Neuronal stem cell (in vitro differentiated cells): ENCODE measurements at places on chromosomes 16 and 17.

DNA sequence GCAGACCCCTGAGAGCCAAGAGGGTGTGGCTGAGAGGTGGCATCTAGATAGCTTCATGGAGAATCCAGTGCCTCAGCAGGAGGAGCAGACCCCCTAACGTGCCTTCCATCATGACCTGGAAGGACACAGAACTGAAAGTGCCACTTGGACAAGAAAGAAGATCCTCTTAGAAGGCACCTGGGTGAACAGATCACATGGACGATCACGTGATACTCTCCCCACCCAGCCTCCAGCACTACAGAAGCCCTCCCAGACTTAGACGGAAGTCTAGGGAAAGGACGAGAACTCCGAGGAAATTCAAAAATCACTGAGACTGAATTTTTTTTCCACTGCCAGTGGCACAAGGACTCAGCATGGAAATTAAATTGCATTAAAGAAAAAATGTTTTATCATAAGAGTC, 113.4 kb downstream of the MRM1 start:
- DNase-seq: no peak

DNA sequence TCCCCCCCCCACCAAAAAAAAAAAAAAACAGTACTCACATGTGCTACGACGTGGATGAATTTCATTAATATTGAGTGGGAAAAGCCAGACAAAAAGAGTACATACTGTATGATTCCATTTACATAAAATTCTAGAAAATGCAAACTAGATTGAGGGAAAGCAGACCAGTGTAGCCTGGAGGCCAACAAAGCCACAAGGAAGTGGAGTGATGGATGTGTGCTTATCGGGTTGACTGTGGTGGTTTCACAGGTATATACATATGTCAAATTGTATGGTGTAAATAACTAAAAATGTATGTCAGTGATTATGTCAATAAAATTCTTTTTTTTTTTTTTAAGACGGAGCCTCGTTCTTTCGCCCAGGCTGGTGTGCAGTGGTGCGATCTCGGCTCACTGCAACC, 1.9 kb upstream of the PLD6 start:
- DNase-seq: no peak

GRCh38 chr17:42850954-42851353, at the start of gene AOC3:
TSS of gene AOC3 (plus strand) at chr17:42851199. CDS start at chr17:42851344, 145 bp downstream.
- no peak for DNase-seq

DNA sequence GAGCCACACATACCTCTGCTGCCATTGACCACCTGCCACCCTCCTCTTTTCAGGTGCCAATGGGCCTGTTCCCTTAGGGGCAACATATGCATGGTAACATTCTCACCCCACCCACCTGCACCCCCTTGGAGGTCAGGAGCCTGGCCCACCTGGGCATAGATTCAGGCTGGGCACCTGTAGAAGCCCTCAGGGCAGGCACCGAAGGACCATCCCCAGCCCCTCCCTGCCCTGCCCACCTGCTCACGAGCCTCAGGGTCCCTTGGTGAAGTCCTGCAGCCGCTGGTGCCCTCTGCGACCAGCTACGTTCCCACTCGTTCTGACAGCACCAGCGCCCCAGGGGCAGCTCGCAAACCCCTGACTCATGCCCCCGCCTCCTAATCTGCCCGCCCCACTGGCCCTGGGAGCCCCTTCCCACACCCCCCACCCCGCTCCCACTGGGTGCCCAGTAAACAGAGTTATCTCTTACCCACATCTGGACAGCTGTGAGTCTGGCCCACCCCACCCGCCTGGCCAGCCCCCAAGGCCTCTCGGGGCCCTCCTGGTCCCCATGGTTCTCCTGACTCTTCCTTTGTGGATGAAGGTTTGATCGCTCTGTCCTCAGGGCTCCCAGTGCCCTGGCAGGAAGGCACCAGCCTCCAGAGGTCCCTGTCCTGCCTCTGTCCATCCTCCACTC, at the start of gene SLC4A1:
SLC4A1 (minus strand) TSS at position 318 of the 673 bp plus-strand sequence. CDS start 5,269 bp downstream, outside the sequence.
- no peak for DNase-seq

DNA sequence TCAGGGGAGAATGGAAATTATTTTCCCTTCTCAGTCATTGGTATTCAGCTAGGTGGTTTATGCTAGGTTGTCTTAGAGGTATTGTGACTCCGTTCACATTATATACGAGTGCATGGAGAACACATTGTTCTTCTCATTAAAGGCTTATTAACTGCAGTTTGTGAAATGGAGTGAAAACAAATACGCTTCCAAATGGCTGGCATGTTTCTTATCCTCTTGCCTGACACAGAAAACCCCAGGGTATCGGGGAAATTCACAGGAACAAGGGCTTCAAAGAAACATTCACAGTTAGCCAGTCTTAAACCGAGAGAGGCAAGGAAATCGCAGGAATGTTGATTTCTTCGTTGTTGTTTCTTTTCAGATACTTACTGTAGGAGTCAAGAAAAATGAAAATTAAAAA, 1047.9 kb upstream of the RBFOX1 start:
- peak; percentile 6 for DNase-seq

DNA sequence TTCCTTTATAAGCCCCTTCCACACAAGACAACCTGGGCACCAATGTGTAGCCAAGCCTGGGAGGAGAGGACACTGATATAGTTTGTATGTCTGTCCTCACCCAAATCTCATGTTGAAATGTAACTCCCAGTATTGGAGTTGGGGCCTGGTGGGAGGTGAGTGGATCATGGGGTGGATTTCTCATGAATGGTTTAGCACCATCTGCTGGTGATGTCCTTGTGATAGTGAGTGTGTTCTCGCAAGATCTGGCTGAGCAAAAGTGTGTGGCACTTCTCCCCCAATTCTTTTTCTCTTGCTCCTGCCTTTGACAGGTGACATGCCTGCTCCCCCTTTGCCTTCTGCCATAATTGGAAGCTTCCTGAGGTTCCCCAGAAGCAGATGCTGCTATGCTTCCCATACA, 135.8 kb downstream of the USP31 start:
- no peak for DNase-seq

- DNase-seq: no peak
Measured at GRCh38 chr17:45936610-45937009, 42.3 kb downstream of the MAPT start.

DNA sequence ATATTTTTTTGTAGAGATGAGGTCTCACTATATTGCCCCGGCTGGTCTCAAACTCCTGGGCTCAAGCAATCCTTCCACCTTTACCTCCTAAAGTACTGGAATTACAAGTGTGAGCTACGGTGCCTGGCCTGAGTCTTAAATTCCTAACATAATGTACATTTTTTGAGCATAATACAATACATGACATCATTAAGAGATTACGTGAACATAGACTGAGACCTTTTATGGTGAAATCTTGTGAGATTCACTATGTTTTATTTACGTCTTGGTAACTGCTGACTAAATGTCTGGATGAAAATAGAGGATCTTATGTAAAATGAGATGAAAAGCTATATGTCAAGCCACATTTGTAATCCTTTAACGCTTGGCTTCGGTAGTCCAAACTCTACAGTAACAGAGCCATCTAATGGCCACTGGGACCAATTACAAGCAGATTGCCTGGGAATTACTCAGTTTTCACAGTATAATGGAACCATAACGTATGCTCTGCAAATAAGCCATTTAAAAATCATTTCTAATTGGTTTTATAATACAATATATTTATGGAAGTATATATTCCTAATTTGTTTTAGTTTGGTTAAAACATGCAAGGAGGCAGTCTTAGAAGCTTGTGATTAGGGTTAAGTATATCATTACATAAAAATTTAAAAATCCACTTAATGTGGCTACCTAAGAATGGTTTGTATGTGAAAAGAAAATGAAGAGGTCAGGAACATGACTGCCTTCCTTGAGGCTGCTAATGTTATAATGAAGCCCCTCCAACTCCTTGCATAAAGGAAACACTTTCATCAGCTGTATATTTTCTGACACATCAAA, 8.1 kb upstream of the EFCAB13 start:
- peak; percentile 24 for DNase-seq

- no peak for DNase-seq
Measured at GRCh38 chr16:30839523-30840227, 52.7 kb upstream of the ZNF629 start.

DNA sequence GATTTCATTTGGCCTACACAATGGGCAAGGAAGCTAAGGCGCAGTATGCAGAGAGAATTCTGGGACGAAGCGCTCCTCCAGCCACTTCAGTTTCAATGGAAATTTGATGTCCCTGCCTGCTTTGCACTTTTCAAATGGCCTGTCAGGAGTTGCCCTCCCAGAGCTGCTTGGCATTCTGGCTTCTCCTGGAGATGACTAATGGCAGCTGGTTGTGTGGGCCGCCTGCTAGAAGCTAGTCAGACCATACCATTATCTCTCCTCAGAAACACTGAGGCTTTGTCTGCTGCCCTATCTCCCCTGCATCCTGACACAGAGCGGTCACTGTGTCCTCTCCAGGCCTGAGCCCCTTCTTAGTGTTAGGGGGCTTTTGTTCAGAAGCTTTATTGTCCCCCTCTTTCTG, 180.1 kb downstream of the SPECC1 start:
- DNase-seq: peak; percentile 20

GRCh38 chr16:58426966-58427365, 34.7 kb downstream of the GINS3 start:
- no peak for DNase-seq

DNA sequence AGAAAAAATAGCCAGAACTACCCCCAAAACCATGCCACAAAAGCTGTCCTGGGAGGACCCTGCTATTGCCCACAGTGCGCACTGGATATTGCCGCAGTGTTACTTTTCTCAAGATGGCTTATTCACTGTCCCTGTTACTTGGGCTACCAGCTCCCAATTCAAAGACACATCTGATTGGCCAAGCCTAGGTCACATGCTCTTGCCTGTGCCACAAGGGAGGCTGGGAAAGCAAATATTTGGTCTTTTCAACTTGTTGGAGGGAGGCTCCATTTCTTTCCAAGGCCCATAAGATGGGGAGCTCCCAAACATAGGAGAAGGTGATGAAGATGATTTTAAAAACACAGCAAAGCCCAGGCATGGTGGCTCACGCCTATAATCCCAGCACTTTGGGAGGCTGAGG, 257.0 kb downstream of the SHISA9 start:
- DNase-seq: no peak

DNA sequence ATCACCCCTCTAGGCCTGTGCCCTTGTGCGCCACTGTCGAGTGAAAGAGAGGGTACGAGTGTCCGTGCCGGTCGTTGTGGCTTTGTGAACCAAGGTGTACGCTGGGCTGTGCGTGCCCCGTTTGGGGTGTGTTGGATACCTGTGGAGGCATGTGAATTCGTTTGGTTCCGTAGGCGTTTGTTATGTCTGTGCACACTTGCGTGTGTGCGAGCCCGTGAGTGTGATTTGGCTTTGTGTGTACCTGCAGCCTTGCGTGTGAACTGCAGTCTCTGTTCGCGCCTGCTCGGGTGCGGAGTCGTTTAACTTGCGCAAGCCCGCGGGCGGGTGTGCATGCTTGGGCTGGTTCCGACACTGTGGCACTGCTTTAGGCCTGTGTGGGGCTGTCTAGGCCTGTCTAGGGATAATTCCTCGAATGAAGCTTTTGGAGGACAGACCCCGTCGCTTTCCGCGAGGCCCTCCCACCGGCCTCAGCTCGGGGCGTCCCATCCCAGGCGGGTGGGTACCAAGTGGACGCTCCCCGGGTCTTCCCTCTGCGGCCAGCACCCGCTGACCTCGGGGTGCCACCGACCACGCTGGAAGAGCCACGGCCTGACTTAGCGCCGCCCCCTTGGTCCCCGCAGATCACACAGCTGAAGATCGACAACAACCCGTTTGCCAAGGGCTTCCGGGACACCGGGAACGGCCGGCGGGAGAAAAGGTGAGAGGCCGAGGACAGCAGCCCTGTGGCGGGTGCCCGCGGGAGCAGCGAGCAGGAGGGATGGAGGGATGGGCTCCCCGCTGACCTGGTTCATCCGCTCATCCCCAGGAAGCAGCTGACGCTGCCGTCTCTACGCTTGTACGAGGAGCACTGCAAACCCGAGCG, 4.4 kb downstream of the TBX2 start:
- DNase-seq: no peak

- no peak for DNase-seq
Measured at GRCh38 chr17:58265902-58266875, 14.5 kb downstream of the MPO start.

- no peak for DNase-seq
Measured at GRCh38 chr17:2894782-2895181, 98.5 kb downstream of the RAP1GAP2 start.

GRCh38 chr17:76014100-76014924, 12.8 kb downstream of the EVPL start:
- DNase-seq: peak; percentile 76

GRCh38 chr17:12310811-12311210, 290.1 kb downstream of the MAP2K4 start:
- DNase-seq: no peak

- peak; percentile 67 for DNase-seq
Measured at GRCh38 chr16:3983081-3983520, 102.6 kb upstream of the CREBBP start.

- DNase-seq: no peak
Measured at GRCh38 chr16:6803176-6803575, 529.5 kb upstream of the RBFOX1 start.

DNA sequence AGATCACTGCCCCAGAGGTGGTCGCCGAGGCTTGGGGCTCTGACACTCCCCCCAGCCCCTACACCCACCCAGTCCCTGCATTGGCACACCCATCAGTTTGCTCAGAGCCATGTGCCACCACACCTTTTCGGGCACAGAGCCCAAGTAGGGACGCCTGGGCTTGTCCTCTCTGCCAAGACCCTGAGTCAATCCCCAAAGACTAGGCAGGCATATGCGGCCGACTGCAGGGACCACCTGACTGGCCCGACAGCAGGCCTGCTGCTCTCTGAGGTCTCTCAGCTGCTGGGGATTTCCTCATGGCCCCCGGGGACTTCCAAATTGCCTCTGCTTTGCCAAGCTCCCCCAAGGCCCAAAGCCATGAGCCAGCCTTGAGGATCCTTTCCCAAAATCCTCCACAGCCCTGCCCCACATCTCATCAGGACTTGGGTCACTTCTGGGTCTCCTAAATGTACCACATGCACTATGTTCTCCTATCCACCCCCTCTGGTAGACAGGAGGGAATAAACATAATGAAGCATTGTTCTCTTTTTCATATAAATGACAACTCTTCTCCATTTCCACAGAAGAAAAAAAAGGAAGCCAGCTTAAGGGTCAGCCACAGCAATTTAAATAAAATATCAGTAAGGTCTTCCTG, 30.6 kb downstream of the MYO18A start:
- no peak for DNase-seq

GRCh38 chr17:81097943-81098308, 63.0 kb downstream of the BAIAP2 start:
- no peak for DNase-seq

GRCh38 chr16:84103678-84104077, 13.1 kb downstream of the MBTPS1 start:
- DNase-seq: no peak
